ENCODE measurements at places on chromosomes 7 and 10.
A peak's percentile ranks its signal among the peaks of the same experiment; 100 is the strongest.

DNA sequence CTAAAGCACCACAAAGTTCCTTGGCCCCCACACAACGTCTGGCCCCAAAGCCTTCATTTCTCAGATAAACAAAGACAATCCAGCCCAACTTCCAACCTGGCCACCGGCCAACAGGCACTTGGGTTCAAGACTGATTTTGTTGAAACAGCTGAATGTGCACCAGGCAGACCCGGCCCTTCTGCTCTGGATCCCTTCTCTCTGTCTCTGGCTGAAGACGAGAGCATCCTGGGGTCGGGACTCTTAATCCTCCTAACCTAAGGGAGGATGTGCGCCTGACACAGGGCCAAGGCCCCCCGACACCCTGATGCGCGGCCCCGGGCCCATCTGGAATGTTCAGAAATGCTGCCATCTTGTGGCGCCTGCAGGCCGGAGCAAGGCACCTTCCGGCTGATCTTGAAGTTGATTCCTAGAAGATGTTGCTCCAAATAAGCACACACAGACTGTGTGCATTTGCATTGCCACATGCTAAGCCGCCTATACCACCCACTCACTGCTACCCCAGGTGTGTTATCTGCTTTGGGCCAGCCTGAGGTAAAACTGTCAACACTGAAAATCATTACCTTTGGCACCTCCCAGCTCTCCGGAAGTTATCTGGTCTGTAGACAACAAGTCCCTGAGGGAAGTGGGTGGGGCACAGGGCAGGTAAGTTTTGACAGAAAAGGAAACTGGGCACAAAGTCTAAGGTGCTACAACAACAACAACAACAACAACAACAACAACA lies 98.4 kb upstream of the HABP2 start:
- peak; percentile 25 for DNase-seq

DNA sequence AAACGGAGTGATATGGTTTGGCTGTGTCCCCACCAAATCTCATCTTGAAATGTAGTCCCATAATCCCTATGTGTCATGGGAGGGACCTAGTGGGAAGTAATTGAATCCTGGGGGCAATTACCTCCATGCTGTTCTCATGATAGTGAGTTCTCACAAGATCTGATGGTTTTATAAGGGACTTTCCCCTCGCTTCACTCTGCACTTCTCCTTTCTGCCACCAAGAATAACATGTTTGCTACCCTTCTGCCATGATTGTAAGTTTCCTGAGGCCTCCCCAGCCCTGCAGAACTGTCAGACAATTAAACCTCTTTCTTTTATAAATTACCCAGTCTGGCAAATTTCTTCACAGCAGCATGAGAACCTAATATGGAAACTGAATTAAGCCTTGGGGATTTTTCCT lies 19.1 kb downstream of the FAM3C start:
- DNase-seq: no peak

DNA sequence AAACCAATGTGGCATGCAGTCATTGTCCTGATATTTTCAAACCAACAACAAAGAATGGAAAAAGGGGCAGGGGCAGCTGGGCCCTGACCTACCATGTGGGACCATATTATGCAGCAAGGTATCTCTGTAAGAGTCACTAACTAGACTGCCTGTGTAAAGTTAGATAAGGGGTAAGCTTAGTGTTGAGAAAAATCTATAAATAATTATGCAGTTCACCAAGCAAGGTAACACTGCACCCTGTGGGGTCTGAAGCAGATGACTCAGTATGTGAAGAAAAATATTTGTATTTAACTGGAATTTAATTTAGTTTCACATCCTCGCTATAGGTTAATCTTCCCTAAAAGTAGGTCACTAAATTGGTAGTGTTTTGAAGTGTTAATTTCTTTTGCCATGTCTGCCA lies 99.3 kb downstream of the PPP1R3A start:
- DNase-seq: no peak

- DNase-seq: no peak
Observed at GRCh38 chr7:74012842-74013249, 15.1 kb upstream of the ELN start.

- no peak for DNase-seq
Observed at GRCh38 chr7:107689553-107689952, 28.9 kb downstream of the SLC26A4 start.

DNA sequence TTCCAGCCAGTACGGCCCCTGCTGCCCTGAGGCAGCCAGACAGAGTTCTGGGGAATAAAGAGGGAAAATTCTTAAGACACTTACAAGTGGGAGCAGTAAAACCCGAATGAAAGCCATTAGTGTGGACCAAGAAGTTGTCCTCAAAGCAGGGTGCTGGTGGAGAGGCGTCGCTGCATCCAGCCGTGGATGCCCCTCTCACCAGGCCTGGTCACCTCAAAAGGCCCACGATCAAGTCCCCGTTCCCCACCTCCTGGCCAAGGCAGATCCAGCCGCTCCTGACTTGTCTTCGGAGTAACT lies 656 bp downstream of the VSTM4 start:
- no peak for DNase-seq

DNA sequence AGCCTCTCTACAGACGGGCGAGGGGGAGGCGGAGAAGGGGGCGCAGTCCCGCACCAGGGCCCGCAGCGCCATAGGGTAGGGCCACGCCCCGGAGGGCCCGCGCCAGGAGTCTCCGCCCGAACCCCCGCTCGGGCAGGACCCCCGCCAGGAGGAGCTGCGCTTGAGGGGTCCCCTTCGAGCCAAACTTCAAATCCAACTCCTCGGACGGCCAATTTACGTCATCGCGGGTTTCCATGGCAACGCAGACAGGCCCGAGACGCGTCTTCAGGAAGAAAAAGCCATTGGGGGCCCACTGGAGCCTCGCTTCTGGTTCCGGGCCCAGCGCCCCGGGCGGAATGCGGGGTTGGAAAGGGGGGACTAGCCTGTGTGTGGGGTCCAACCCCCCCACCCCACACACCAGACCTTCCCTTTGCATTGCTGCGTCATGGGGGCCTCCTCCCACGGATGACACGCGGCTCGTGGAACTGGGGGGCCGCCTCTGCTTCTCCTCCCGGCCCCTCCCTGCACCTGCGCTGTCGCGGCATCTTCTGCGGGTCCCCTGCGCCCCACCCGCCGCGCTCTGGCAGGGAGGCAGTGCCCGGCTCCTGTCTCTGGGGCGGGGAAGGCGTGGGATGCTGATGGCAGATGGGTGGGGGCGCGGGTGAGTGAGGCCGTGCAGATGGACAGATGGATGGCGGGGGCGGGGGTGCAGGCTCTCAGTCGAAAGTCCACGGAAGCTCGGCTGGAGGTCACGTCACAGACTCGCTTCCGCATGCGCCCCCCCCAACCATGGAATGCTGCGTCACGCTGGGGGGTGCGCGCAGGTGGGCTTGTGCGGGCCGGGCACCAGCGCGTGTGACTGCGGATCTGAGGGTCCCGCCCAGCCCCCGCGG lies 1.2 kb downstream of the CALY start:
- DNase-seq: peak; percentile 80
